ENCODE measurements at places on chromosomes 1 and 21. TPM values are rescaled to one million over a fixed set of nuclear protein-coding genes. Genes with fewer than 3 reads are reported as not detected.
A peak's percentile ranks its signal among the peaks of the same experiment; 100 is the strongest.

DNA sequence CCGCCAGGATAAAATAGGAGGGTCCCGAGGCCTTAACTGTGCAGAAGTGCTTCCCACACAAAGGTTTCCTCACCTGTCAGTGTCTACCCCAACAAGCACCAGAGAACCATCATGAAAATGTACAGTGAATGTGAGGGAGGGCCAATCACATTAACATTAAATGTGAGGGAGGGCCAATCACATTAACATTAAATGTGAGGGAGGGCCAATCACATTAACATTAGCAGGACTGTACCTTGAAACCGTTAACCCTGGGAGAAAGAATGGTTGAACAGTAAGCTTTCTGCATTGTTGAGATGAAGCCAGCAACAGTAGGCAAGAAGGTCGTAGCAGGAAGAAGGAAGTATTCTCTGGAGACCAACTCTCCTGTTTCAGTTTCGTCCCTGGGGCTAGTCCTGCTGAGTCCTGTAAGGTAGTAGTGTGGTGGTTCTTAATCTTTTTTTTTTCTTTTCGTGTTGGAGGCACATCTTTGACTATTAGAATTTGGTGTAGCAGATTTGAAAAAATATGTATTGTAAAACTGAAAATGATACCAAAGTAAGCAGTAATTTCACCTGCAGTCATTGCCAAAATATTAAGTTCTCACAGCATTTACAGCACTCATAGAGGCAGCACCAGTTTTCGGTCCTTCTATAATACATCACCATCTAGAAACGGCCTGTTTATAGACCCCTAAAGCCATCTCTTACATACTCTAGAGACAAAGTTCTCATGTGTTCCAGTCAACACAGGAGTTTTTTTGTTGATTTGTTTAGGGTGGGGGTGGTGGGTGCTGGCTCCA, 98.6 kb upstream of the PPP2R5A start:
- DNase-seq, result no peak

GRCh38 chr1:227919906-227920305, 27.8 kb downstream of the WNT9A start:
- no peak for DNase-seq

DNA sequence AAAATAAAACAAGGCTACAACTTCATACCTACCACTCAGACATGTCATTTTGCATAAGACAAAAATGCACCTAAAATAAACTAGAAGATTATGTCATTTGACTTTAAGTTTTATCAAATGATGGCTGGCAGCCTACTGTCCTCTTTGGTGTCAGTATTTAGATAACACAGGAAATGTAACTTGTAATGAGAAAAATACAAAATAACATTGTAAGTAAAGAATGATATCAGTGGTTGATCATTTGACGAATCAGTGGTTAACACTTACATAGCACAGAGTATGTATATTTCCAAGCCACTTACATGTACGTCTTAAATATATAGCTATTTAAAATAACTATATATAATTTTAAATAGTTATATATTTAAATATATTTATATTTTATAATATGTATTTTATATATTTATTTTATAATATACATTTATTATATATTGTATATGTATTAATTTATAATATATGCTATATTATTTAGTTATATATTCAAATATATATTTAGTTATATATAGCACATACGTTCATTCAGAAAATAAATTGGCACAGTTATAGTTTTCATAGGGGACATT, 44.1 kb downstream of the ZNF678 start:
- no peak for DNase-seq

- peak; percentile 4 for DNase-seq
Observed at GRCh38 chr1:248243204-248243603, 12.0 kb downstream of the OR2M4 start.

GRCh38 chr1:176211396-176212165, 4.5 kb upstream of the COP1 start:
- DNase-seq, result no peak

DNA sequence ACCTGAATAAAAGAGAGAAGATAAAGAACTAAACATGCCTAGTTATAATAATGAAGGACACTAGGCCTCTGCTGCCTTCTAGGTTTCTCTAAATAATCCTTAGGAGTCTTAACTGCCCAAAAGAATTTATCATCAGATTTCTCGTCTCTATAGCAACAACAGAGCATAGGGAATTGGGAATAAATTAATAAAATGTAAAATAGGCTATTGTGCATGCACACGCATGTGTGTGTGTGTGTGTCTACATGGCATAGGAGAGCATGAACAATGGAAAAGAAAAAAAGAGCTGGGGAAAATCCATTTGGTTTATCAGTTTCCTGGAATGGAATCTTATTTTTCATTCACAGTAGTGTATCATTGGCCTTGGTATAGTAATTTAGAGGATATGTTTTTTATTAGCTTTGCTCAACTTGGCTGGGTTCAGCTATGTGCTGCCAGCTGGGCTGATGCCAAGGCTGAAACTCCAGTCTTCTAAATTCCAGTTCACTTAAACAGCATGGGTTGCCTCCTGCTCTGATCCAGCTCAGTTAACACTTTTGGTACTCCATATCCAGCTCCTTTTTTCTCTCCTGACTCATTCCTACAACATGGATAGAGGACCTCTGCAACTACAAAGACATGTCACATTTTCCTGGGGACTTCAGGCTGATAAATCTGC, 80.6 kb upstream of the SLFNL1 start:
- DNase-seq, result no peak

Gene HNRNPCL2
- total RNA-seq, result not detected

Gene CITED4
- total RNA-seq, result 43.4 TPM

Gene GLMP
- 66.3 TPM for total RNA-seq

Measured in epithelial cell of proximal tubule (primary cell).